Left lobe of liver (tissue), 2 donors: ENCODE measurements at places on chromosomes 4 and X. TPM values are rescaled to one million over a fixed set of nuclear protein-coding genes. Genes with fewer than 3 reads are reported as not detected.
A peak's percentile ranks its signal among the peaks of the same experiment; 100 is the strongest.

DNA sequence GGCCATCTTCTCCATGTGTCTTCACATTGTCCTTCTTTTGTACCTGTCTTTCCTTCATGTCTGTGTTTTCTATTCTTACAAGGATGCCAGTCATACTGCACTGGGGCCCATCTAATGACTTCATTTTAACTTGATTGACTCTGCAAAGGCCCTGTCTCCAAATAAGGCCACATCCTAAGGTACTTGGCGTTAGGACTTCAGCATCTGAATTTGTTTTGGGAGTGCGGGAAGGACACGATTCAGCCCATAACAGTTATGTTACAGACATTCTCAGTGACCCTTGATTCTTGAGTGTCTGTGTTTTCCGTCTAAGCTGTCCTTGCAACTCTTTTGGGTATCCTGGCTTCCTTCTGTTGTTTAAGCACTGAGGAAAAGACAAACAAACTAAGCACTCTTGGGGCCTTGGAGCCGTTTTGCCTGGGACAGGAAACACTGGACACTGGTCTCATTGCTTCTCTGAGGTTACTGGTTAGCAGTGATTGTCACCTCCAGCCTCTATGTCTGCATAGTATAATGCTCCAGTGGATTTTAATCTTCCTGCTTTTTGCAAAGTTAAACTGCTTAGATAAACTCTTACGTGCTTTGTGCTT is 80.7 kb downstream of the SNX25 start:
- DNase-seq, result no peak

DNA sequence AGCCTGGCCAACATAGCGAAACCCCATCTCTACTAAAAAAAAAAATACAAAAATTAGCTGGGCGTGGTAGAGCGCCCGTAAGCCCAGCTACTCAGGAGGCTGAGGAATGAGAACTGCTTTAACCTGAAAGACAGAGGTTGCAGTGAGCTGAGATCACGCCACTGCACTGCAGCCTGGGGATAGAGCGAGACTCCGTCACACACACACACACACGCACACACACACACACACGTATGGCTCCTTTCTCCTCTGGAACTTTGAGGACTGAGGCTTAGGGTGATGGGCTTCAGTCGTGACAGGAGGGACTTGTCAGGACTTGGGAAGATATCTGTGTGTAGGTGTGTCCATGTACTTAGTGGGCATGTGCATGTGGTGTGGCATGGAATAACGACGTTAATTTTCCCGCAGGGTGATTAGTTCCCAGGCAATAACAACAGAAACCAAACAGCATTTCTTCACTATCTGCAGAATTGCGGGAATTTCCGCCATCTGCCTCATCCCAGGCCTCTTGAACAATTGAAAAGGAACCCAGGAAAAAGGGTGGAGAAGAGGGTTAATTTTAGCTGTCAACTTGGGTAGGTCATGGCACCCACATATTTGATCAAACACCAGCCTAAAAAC is 47.7 kb downstream of the RWDD4 start:
- no peak for DNase-seq

DNA sequence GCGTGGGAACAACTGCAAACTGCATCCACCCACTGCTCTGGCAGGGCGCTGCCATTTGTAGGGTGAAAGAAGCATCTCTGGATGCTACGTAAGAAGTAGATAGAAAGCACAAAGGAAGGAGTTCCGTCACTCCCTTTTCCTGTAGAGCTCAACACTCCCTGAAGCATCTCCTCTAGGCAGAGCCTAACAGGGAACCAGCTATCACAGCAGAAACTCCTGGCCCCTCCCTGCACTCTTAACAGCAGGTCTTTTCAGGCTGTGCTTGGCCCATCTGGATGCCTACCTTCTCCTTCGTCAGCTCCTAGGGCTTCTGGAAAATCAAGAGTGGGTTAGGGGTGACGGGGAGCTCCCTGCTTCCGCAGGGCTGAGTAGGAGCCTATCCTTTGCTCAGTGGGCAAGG is 112.9 kb upstream of the TLL1 start:
- no peak for DNase-seq

DNASE1L1 gene
- 14.9 TPM for total RNA-seq

DNA sequence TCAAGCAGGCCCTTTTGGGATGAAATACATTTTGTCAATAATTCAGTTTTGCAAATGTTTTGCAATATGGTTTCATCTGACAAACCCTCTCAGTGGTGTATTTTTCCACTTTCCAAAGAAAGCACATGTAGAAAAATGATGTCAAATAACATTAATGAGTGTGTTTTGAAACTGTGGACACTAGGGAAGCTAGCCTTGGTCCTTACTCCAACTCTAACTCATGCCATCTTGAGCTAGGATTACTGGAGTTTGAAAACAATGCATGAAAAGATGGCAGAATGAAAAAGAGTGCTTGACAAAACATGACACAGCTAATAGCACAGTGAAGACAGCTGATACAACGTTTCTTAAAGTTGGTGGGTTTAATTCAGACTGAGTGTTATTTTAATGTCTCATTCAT is 41.4 kb downstream of the HAND2 start:
- DNase-seq, result no peak

CT45A3 gene
- not detected for total RNA-seq

CXorf49 gene
- not detected for total RNA-seq

DNA sequence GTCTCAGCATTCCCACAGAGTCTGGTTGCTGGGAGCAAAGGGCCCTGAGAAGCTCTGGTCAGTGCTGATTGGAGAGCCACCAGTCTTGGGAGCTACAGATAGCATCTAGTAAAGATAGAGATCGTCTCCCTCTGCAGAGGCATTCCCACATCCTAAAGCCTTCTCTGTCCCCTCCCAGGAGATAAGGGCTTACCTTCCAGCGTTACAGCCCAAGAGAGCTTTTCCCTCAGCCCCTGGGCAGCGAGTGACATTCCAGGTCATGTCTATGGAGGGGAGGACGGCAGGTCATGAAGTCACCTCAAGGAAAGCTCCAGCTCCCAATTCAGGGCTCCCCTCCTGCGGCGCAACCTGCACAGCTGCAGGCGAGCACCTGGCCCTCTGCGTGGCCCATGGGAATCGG is 29.9 kb downstream of the CLDN34 start:
- DNase-seq, result no peak

GRCh38 chr4:77992581-77992980 is 64.5 kb upstream of the FRAS1 start:
- DNase-seq, result no peak

GPRASP2 gene
- total RNA-seq, result 5.5 TPM

GRCh38 chrX:39601231-39602177 is 496.3 kb downstream of the BCOR start:
- no peak for DNase-seq

DNA sequence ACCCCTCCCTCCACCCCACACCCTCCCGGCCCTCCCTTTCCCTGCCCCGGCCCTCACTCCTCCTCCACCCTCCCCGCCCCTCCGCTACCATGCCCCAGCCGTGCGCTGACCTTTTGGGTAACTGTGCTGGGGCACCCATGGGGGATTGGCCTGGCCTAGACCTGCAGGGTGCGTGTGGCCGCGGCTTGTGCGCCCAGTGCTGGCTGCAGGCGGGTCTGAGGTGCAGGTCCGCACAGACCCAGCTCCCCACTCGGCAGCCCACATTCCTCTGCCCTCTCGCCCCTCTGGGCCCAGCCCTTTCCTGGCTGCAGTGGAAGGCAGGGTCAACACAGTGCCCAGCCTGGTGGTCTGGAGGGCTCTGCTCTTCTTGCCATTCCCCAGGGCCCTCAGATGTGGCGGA is 24.7 kb downstream of the FGFRL1 start:
- no peak for DNase-seq

DNA sequence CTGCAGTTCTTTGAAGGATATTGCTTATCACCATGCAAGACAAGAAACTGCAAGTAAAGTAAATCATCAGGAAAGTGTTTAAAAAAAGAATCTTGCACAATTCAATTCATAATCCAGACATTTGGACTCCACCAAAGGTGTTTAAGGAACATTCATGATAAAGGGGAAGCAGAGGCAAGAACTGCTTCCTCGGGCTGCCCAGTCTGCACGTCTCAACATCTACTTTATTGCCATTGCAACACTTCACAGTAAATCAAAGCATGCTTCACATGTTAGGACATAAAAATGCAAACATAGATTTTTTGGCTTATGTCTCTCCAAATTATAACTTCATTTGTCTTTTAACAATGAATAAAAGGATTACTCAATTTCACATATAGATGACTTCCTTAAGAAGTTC is 42.5 kb downstream of the MID1 start:
- DNase-seq, result no peak

- DNase-seq, result no peak
Observed at GRCh38 chr4:10091531-10092181, 24.9 kb downstream of the WDR1 start.

GRCh38 chr4:113394730-113395530 is 345.5 kb downstream of the ANK2 start:
- DNase-seq, result peak; percentile 69

DNA sequence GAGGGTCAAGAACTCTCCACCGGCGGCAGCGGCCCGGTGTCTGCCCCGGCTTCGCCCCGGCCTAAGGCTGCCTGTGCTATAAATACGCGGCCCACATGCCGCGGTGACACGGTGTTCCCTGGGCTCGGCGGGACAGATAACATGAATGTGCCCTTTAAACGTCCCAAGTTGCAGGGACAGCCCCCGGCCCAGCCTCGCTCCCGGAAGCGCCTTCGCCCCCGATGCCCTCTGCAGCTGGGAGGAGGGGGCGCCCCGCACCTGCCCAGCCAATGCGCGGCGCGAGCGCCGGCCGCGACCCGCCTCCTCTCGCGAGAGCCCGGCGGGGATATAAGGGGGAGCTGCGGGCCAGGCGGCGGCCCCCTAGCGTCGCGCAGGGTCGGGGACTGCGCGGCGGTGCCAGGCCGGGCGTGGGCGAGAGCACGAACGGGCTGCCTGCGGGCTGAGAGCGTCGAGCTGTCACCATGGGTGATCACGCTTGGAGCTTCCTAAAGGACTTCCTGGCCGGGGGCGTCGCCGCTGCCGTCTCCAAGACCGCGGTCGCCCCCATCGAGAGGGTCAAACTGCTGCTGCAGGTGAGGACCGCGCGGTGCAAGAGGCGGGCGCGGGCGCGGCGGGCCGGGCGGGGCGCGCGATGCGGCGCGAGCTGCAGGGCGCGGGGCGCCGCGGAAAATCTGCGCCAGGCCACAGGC is at the start of gene SLC25A4:
SLC25A4 (plus strand) TSS at position 355 of the 689 bp plus-strand sequence; CDS start at position 462, 107 bp downstream.
- peak; percentile 92 for DNase-seq

GRCh38 chr4:26779674-26780073 is 81.0 kb upstream of the STIM2 start:
- no peak for DNase-seq

GRCh38 chr4:81664079-81664478 is 192.4 kb upstream of the RASGEF1B start:
- no peak for DNase-seq

DNA sequence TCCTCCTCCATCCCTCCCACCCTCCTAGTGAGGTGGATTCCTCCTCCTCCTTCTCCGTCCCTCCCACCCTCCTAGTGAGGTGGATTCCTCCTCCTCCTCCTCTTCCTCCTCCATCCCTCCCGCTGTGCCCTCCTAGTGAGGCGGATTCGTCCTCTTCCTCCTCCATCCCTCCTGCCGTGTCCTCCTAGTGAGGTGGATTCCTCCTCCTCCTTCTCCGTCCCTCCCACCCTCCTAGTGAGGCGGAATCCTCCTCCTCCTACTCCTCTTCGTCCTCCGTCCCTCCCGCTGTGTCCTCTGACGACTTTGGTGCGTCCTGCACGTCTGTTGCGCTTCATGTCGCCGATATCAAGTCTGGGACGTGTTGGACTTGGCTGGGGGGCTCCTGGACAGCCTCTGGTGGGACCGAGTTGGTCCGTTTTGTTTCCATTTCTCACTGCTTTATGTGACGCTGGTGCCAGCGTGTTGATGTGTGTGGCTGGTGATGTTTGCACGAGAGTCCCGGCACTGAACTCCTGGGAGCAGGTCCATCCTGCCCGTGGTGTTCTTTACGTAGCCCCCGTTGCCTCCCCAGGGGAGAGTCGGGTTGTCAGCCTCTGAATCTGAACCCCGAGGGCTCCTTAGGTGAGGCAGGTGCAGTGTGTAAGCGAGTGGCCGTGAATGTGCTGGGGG is 5.4 kb downstream of the AKAP17A start:
- peak; percentile 29 for DNase-seq

DNA sequence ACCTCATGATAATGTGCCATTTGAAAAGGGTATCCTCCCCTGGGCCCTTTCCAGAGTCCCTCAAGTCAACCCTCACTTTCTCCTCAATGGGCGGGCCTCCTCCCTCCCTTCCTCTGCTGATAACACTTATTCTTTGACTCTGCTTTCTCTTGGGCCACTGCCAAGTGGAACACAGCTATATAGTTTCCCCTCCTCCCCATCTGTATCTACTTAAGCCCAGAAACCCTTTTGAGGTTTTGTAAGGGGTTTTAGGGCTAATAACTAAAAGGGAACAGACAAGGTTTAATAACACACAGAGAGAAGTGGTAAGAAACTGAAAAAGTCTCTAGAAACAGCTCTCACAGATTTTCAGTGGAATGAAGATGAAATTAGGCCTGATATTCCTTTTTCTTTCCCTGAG is 116.7 kb downstream of the GPC3 start:
- DNase-seq, result no peak

DNA sequence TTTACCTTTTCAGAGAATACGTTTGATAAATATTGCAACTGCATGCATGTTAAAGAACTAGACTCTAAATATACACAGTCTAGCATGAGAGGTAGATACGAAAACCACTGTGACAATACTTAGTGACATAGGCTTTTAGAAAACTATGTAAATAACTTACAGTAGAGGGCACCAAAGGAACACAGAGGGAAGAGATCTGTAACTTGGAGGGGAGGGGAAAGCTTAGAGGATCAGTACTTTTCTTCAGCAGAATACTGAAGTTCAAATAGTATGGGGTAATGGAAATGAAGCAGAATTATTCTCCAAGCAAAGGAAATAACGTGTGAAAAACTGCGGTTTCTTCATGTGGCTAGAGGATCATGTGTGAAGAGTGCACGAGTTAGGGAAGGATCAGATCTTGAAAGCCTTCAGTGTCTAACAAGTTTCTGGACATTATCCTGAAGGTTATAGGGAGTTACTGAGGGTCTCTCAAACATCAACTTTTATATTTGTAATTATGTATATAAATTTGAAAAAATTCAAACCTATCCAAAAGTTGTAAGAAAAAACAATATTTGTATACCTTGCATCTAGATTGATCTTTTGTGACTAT is 264.3 kb downstream of the NPFFR2 start:
- no peak for DNase-seq

DNA sequence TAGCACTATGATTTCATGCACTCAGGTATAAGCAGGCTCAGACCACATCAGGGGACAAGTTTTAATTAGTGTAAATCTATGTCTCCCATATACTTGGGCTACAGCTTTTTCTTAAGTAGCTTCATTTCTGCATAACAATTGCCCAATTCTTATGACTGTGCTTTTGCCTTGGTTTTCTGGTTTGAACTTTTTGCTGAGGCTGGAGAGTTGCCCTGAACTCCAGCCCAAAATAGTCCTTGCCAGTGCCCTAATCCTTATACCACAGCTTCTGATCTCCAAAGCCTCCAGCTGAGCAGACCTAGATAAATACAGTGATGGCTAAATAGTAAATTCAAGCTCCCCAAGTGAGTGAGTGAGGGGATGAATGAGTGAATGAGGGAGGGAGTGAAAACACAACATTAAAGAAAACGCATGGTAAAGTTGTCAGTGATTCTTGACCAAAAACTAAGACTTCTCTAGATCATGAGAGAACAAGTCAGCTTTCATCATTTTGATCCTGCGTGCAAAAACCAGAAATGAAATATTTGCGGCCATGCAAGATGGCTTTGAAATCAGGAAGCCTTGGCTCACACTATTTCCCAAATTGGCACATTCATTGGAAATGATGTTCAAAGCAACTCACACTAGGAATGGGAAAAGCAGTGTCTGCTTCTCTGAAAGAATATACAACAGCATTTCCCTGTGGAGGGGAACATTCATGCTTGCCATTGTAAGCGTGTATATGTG is 437.1 kb upstream of the CTSO start:
- no peak for DNase-seq

GRCh38 chrX:5490786-5491563 is 737.7 kb downstream of the NLGN4X start:
- DNase-seq, result no peak
